ENCODE measurements at places on chromosomes 13 and 19.

DNA sequence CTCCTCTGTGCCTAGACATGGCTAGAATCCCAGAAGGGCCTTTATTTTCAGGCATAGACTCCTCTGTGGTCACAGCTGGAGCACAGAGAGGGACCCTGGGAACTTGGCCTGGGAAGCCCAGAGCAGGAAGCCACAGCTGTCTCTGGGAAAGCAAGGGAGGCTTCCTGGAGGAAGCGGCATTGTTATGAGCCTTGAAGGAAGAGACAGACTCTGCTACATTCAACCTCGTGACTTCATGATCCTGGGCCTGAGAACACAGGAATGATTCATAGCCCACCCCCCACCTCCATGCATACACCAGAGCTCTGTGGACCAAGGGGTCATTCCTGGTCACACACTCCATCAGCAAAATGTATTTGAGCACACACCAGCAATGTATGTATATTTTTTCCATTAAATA, 8.6 kb downstream of the RDH8 start:
- no peak for DNase-seq

GRCh38 chr19:4474514-4475022, 2.5 kb downstream of the HDGFL2 start:
- no peak for DNase-seq

DNA sequence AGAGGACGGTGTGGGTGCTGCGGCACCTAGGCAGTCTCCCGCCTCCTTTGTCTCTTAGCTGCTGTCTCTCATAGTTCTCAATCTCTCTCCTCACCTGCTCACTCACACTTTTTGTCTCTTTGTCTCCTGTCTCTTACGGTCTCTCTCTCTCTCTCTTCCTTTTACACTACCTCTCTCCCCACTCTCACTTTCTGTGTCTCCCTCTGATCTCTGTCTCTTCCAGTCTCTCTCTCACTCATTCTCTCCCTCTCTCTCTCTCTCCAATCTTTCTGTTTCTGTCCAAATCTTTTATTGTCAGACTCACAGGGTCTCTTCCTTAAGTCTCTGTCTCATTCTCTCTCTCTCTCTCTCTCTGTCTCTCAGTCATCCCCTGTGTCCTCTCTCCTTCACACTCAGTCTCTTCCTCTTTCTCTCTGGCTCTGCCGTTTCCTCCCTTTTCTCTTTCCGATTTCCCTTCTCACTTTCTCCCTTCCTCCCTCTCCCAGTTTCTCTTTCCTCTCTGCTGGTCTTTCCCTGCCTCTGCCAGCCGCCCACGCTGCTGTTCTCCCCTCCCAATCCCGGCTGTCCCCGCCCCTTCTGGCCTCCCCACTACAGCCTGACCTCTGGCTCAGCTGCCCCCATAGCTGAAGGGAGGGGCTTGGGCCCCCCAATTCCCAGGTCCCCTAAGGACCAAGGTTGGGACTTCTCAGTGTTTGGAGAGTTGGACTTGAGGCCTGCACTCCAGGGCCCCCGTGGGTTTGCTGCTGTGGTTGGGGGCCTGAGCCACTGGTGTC, at the start of gene PLEKHA4:
PLEKHA4 (minus strand) TSS at position 504 of the 773 bp plus-strand sequence. CDS start 997 bp downstream, outside the sequence.
- DNase-seq: no peak

DNA sequence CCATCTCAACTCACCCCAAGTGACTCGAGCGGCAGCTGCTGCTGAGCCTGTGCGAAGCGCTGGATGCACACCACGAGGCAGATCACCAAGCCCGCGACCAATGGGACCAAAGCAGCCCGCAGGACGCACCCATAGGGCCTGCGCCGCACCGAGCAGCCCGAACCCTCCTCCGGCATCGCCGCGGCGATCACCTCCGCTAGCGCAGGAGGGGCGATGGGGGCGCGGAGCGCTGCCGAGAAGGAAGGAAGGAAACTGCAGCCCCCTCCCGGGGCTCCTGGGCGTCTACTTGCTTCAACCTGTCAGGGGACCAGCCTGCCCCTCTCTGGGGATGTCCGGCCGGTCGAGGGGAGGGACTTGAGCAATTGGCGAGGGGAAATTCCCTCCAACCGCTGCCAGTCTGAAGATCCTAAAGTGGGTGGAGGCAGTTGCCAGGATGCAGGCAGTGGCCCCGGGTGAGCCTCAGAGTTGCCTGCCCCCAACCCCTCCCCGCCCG, at the start of gene CD70:
CD70 (minus strand) TSS at position 324 of the 493 bp plus-strand sequence; CDS start at position 176, 148 bp downstream.
- DNase-seq: peak; percentile 38

- no peak for DNase-seq
These were observed 1210.1 kb downstream of the DIAPH3 start for GRCh38 chr13:58953638-58954037.

DNA sequence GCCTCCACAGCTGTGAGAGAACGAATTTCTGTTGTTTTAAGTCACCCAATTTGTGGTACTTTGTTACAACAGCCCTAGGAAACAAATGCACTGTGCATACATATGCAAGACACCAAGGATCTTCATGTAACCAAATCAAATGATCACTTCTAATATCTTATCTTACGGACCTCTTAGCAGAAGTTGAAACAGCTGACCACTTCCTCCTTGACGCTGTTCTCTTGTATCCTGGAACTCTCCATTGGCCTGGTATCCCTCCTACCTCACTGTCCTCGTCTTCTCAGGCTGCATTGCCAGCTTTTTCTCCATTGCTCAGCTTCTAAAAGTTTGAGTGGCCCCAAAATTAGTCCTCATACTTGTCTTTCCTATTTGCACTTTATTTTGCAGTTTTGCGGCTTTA, 200.4 kb downstream of the DLEU7 start:
- DNase-seq: no peak

DNA sequence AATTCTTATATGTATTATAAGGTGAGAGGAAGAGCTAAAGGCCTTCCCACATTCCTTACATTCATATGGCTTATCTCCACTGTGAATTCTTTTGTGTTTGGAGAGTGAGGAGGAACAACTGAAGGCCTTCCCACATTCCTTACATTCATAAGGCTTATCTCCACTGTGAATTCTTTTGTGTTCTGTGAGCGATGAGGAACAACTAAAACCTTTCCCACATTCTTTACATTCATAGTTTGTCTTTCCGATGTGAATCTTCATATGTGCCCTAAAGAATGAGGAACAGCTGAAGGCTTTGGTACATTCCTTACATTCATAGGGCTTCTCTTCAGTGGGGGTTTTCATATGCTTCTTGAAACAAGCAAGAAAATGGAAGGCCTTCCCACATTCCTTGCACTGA, 13.3 kb downstream of the ZNF699 start:
- no peak for DNase-seq

DNA sequence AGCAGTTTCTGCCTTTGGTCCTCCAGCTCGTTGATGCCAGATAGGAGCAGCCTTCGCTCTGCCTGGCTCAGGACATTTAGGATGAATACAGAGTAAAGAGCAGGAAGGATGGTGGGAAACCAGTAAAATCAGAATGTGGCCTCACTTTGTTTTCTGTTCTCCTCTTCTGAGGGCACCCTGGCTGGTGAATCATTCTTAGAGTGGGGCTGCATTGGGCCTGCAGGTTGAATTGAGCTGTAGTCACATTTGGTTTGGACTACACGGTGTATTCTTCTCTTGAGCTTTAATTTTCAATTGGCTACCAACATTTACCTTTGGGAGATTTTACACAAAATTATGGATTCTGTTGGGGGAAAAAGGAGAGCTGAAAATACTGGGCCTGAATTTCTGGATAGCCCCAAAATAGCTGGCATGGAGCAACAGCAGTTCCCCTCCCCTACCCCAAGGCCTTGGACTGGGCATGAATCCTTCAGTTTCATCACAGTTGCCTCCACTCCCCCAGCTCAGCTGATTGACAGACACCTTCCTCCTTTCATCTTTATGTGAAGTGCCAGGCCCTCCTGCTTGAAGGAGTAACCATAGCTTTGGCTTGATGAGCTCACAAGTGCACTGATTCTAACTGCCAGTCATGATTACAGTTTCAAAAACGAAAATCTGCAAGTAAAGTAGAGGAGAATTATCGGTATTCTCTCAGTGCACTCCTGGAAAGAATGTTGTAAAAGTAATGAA, 24.3 kb downstream of the ERCC5 start:
- no peak for DNase-seq

DNA sequence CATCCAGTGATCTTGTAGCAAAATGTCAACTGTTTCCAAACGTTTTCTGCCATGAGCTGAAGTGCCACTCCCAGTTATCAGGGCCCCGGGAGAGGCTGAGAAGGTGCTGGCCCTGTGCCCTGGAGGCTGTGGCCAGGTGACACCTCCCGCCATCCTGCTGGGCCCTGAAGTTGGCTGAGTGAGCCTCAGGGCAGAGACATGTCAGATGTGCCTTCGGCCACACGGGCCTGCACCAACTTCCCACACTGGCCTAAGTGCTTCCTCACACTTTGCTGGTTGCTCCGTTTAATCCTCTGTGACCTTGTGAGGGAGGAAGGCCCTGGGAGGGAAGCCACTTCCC, 4.8 kb downstream of the ADPRHL1 start:
- DNase-seq: no peak

DNA sequence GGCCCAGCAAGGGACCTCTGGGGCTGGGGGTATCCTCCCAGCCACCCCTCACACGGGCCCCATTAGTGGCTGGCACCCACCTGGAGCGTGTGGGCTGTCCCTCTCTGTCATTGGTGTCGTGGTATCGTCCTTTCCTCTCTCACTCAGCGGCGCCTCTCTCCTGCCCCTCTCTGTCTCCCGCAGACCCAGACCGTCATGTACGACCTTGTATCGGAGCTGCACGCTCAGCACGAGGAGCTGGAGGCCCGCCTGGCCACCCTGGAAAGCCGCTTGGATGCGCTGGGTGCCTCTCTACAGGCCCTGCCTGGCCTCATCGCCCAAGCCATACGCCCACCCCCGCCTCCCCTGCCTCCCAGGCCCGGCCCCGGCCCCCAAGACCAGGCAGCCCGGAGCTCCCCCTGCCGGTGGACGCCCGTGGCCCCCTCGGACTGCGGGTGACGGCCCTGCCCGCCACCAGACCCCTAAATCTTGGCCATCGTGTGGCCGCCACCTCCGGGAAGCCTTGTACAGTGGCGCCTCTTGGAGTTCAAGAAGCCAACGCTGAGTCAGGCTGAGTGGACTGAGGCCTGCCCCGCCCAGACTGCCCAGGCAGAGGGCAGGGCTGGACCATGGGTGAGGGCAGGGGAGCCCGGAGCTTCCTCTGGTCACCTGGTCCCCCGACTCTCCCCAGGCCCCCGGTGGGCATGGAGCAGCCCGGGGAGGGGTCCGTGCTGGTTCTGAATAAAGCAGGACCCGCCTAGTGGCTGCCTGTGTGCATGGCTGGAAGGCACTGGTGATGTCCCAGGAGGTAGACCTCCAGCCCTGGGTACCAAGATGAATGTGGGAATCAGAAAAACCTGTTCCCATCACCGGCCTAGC, 9.8 kb upstream of the ARRDC2 start:
- no peak for DNase-seq

DNA sequence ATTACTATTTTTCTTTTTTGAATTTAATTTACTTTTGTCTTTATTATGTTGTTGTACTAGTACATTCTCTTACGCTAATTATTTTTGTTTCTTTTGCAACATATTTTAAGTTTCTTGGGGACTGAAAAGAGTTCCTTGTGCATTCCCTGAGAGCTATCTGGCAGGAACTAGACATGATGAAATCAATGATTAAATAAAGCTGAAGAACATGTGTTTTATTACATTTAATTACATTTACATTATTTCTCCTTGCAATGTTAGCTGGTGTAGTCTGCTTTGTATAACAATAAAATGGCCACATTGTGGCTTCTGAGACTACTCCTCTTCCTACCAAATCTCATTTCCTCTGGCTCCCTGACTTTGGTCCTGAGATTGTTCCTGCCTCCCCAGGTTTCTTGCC, 244.9 kb downstream of the NDFIP2 start:
- no peak for DNase-seq

DNA sequence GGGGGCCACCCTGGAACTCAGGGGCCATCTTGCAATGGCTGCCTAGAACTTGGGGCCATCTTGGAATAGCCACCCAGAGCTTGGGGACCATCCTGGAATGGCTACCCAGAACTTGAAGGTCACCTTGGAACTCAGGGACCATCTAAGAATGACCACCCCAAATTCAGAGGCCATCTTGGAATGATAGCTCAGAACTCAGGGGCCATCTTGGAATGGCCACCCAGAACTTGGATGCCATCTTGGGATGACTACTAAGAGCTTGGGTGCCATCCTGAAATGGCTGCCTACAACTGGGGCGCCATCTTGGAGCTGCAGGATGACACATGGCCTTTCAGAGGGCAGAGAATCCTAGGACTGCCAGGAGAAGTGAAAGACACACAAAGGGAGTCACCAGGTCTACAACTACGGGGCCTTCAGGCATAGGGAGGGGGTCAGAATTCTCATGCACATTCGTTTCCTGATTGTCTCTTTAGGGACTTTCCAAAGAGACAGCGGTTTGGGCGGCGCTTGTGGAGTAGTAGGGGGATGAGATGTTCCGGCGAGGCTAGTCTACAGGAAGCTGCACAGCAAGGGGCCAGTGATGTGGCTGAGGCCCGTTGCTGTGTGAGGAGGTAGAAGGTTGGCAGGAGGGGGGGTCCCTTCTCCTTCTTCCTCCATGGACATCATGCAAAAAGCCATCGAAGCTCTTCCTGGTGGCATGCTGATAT, 125.0 kb downstream of the IER2 start:
- no peak for DNase-seq

GRCh38 chr19:47660435-47660832, 51.5 kb downstream of the BICRA start:
- no peak for DNase-seq

GRCh38 chr13:99959127-99959539, 12.4 kb downstream of the ZIC5 start:
- no peak for DNase-seq

DNA sequence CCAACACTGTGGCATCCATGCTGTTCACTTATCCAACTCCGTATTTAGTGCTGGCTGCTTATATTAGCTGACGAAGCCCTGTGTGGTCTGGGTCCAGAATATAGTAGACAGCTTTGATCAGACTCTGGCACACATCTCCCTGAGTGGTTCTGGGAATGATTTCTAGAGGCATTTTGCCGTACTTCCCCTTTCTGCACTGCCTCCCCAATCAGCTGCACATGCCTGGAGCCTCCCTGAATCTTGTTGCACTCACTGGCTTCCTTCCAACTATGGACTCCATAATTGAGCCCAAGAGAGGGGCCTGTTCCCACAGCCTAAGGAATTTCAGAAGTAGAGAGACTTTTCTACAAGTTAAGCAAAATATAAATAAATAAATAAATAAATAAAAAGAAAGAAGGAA, 30.4 kb upstream of the PCDH8 start:
- DNase-seq: no peak

GRCh38 chr13:109205315-109205714, 575.9 kb downstream of the MYO16 start:
- DNase-seq: no peak

DNA sequence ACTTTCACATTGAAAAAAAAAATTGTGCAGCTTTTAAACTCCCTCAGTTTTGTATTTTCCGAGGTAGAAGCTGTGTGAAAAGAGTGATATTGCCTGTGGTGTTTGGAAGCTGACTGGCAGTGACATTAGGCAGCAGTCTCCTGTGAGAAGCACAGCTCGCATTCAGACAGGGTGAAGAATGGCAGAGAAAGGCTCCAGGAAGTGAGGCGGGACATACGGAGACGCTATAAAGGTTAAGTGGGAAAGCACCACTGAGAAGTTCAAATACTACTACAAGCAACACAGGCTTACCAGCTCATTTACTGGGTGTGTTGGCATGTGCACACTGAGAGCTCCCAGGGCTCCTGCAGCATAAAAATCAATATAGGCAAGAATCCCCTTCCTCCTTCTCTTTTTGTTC, 88.4 kb downstream of the RXFP2 start:
- DNase-seq: no peak

All from T-helper 17 cell (primary cell).